Activated naive CD8-positive, alpha-beta T cell treated with anti-CD3 and anti-CD28 coated beads, Interleukin-2, amount 10 ng/mL, durations not matched to agents 7 days and 5 days (primary cell): ENCODE measurements at places on chromosomes 3 and 15.
A peak's percentile ranks its signal among the peaks of the same experiment; 100 is the strongest.

- no peaks in the 10 kb centered on the region for H3K27me3 ChIP-seq
- peaks cover 38% of the 10 kb centered on the region for H3K4me1 ChIP-seq
- no peak overlapping the region for H3K4me3 ChIP-seq
- H3K27ac ChIP-seq = peak overlapping the region; percentile 97
- peaks cover 26% of the 10 kb centered on the region for H3K36me3 ChIP-seq
Measured at GRCh38 chr15:100602823-100603393, 519 bp downstream of the ASB7 start.

DNA sequence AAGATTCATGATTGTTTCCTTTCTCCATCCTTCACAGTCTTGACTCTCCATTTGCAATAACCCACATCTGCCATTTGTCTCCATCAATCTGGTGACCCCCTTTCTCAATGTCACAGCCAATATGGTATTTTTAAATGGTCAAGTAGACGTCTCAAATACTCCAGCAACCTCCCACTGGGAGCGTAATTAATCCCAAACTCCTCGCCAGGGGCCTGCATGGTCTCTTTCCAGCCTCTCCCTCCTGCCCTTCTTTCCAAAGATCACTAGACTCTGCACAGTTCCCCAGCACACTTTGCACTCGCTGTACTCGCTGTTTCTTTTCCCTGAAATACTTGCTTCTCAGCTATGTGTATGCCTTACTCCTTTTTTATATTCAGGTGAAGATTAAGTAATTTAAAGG, 115.3 kb downstream of the PLCH1 start:
- H3K27ac ChIP-seq = no peak overlapping the region
- no peaks in the 10 kb centered on the region for H3K36me3 ChIP-seq
- no peak overlapping the region for H3K4me3 ChIP-seq
- DNase-seq = no peak

DNA sequence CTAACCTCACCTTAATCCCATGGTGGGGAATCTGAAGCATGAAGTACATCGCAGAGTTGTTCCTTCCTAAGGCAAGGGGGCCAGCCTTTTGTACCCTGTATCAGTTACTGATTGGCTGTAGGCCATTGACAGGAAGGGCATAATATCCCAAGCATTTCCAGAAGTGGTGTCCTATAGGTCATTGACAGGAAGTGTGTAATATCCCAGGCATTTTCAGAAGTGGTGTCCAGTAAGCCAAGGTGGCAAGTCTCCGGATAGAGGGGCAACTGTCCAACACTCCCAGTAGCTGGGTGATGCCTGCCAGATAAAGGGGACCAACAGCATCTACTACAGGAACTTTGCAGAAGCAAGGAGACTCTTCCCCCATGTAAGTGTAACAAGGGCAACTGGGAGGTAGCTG, 52.1 kb upstream of the MYRIP start:
- peaks cover 14% of the 10 kb centered on the region for H3K27me3 ChIP-seq
- H3K4me3 ChIP-seq = no peak overlapping the region
- no peak for DNase-seq
- no peak overlapping the region for H3K27ac ChIP-seq

DNA sequence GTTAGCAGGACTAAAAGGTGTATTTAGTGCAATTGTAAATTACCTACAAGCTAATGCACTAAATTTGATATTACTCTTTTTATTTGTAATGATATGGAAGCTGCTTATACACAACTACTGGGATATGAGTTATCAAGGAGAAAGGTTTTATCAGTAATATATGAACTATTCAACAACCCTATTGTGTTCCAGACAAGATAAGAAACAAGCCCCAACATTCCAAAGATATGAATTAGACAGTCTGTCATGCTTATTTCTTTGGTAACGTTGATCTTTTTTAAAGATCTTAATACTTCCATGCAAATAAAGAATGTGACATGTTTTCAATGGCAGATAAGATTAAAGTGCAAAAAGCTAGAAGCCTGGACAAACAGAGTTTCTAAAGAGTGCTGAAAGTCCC, 314.0 kb upstream of the THBS1 start:
- peaks cover 12% of the 10 kb centered on the region for H3K4me1 ChIP-seq
- no peak overlapping the region for H3K4me3 ChIP-seq
- DNase-seq = no peak
- no peak overlapping the region for H3K27ac ChIP-seq
- H3K36me3 ChIP-seq = no peaks in the 10 kb centered on the region
- peaks cover 8% of the 10 kb centered on the region for H3K27me3 ChIP-seq

- no peak overlapping the region for H3K27ac ChIP-seq
- H3K36me3 ChIP-seq = peaks cover 10% of the 10 kb centered on the region
- no peak overlapping the region for H3K4me3 ChIP-seq
- peaks cover 14% of the 10 kb centered on the region for H3K4me1 ChIP-seq
- no peaks in the 10 kb centered on the region for H3K27me3 ChIP-seq
Measured at GRCh38 chr15:52436981-52437380, 91.7 kb downstream of the MYO5A start.
